KG1 (cell line): ENCODE measurements at places on chromosomes 2 and 18.

- DNase-seq: no peak
Measured at GRCh38 chr2:147760984-147761383, 83.8 kb upstream of the ACVR2A start.

DNA sequence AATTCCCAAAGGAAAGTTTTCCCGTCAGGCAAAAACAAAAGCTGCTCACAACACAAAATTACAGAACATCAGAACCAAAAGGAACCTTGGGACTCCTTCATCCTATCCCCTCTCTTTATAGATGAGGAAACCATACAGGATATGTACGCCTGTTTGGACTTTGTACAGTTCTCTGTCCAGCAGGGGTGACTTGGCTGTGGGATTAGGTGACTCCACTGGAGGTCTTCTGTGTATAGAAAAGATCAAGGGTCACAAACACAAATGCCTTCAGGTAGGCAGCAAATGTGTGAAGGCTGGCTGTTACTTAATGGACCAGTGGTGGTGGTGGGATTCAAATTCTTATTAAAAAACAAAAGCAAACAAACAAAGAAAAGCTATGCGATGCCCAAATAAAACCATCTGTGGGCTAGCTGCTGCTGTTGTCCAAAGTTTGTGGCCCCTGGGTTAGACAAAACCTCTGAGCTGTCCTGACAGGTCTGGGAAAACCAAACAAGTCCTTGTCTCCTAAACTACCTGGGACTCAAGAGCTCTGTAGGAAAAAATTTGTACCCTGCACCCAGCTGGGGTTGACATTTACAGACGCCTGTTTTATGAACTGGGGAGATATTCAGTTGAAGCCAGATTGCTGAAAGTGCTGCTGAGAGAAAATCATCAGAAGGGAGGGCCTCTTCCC, 1.3 kb upstream of the CEP68 start:
- no peak for DNase-seq

DNA sequence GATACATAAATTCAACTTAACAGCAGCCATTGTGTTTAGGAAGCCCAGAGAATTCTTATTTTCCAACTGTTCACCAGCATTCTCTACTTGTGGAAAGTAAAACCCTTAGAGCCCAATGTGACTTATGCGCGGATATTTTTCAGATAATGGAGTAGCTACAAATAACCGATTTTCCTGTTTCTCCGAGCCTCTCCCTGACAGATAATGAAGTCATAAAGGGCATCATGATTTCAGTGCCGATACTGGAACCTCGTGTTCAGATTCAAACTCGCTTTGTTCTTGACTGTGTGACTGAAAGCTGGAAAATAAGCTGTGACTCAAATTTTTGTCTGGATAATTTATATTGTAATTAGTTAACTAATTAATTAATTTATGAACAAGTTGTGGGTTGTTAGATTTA, 228.2 kb downstream of the VAPA start:
- DNase-seq: no peak

GRCh38 chr2:237490009-237490711, 3.1 kb downstream of the MLPH start:
- no peak for DNase-seq

GRCh38 chr2:26187114-26187513, 14.2 kb downstream of the GAREM2 start:
- DNase-seq: no peak

GRCh38 chr2:184834699-184835397, 236.5 kb downstream of the ZNF804A start:
- no peak for DNase-seq

DNA sequence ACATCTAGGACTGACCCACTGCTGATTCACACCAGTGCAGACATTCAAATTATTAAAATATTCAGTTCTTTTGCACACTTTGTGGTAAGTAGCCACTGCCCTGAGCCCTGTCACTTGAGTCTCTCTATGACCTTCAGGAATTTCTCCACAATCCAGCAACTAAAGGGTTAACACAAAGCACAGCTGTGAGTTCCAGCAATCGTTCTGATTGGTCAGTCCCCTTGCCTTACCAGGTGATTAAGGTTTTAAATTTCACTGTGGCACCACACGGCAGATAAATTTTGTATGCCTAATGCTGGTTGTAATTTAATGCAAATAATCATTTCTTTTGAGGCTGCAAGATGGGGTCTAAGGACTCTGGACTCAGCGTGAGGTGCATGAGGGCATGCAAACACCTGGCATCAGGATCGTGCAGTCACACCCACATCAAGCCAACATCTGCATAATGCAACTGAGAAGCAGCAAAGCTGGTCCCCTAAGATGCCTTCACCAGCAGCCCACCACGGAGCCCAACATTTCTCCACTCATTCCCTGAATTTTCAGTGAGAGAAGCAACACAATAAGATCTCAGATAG, 36.6 kb downstream of the SLC14A1 start:
- DNase-seq: no peak

GRCh38 chr2:55311444-55311870, 42.4 kb upstream of the MTIF2 start:
- DNase-seq: no peak

DNA sequence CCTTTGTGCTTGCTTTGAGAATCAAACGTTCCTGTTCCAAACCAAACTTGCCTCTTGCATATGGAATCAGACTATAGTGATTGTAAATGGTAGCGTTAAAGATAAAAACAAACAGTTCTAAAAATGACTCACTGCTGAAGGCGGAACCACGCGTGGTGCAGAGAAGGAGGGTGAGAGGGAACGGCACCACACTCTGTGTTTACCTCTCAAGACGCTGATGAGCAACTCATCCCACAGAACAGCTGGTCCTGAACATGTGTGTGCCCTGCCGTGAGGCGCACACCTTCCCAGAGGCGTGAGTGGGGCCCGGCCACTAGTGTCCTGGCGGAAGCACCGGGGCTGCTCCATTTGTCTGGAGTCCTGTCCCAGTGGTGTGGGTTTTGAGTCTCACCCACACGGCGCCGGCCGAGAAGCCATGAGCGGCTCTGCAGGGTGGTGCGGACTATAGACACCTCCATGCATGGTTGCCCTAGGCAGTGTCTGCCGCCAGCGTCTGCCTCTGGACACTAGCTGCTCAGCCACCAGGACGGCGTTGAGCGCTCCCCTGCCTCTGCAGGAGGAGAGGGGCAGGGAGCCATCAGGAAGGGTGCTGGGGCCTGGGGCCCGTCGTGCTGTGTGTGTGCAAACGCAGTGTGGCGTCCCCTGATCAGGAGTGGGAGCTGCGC, 52.1 kb downstream of the NFATC1 start:
- DNase-seq: no peak

DNA sequence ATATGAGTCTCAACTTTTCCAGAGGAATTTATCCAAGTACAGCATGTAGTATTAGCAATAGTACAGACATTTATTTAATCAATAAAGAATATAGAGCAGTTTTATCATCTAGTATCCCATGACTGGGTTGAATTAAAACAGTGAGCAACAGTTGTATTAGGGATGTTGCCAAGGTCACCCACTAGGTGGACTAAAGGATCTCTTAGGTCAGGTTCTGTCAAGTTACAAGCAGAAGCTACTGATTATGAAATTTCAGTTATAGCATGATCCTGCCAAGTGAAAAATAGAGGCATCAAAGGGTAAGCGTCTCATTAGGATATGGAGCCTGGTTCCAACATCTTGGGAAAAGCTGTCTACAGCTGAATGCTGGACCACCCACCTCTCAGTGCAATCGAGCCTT, 52.1 kb upstream of the LAPTM4A start:
- DNase-seq: no peak

DNA sequence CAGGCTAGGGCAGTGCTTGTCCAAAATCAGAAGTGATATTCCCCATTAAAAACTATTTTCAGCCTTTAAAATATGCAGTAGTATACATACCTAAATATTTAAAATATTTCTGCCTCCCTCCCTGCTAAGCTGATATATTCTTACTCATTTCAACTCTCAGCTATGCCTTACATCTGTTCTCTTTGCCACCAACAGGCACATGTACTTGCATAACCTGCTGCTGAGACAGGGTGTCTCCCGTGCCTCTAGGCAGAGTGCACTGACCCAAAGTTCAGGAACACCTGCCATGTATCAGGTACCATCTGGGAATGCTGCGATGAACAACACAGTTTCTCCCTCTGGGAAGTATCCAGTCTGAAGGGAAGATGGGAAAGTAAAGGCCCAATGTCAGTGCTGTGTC, 91.7 kb downstream of the STK39 start:
- DNase-seq: no peak

DNA sequence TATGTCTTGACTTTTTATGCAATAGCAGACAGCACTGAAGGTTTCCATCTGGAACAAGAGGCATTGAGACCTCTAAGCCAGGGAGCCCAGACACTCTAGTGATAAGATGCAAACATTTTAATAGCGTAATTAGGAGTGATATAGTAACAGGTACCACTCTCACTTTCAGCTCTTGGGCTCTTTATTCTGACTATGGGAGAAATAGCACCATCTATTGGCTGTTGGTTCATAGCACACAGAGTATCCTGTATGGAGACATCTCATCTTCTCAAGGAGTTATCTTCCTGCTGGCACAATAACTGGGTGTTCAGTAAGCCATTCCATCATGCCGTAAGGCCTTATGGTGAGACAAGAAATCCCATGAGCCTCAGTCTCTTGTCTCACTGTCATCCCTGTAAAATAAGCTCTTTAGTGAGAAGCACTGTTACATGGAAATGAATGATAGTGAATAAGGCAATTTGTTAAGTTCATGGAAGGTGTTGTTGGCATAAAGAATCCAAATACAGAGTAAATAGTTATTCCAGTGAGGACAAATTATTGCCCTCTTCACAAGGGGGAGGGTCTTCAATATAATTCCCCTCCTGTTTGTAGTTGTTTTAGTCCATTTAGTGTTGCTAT, 48.3 kb downstream of the THUMPD2 start:
- DNase-seq: no peak

DNA sequence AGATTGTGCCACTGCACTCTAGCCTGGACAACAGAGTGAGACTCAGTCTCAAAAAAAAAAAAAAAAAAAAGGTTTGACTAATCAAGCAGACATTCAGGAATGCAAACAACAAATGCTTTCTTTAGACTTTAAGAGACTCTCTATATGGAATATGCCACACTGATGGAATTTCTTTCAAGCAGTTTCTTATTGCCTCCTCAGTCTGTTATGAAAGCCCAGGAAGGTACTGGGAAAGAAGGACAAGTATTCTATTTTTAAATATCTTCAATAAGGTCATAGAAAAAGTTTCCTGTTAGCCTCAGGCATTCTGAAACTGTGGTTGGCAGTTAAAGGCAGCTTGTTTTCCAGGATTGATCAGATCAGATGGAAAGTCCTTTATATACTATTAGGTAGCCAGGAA, 241.6 kb downstream of the PIK3C3 start:
- no peak for DNase-seq

DNA sequence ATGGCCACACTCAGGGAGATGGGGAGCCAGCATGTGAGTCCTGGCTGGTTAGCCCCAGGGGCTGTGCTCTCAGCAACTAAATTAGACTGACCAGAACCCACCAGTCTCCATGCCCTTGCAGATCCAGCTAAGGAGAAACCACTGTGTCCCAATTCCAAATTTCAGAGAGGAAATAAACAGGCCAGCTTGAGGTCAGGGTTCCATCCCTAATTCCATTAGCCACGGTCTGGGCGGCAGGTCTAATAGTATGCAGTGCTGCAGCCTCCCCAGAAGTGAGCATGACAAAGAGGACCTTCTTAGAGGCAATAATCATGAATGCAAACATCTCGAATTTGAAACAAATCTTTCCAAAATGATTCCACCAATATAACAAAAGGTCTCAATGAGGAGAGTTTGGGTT, 671.2 kb downstream of the BCL11A start:
- DNase-seq: no peak

DNA sequence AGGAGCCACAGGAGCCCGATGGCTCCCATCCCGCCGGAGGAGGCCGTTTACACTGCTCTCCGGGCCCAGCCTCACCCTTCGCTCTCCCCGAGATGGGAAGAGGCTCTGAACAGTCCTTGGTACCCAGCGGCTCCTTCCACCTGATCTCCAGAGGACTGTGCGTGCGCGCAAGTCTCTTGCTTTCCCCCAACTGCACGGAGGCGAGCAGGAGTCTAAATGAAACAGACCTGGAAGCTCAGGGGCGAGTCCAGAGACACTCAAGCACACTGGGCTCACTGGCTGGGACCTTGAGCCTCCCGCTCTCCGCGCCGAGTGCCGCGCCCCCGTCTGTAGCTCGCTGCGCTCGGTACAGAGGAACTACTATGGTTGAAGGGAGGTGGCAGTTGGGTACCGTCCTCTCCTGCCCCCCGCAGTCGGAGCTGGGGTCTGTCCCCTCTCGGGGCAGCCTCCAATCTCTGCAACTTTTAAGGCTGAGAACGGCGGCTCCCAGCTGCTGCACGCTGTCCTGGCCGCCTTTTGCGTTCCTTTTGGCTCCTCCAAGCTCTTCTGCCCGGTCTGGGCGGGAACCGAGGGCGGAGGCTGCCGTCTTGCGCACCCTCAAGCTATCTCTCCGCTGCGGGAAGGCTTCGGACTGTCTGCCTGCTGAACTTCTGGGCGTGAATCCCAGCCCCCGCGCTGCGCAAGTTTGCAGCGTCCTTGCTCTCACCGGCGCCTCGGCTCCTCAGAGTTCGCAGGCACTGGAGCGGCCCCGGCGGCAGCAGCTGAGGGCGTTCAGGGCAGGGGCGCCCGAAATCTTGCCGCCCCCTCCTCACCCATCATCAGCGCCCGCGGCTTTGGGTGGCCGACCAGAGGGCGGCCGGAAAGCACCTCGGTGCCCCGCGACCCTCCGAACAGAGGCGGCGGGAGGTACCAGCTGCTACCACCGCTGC, 491 bp downstream of the ALK start:
- no peak for DNase-seq

DNA sequence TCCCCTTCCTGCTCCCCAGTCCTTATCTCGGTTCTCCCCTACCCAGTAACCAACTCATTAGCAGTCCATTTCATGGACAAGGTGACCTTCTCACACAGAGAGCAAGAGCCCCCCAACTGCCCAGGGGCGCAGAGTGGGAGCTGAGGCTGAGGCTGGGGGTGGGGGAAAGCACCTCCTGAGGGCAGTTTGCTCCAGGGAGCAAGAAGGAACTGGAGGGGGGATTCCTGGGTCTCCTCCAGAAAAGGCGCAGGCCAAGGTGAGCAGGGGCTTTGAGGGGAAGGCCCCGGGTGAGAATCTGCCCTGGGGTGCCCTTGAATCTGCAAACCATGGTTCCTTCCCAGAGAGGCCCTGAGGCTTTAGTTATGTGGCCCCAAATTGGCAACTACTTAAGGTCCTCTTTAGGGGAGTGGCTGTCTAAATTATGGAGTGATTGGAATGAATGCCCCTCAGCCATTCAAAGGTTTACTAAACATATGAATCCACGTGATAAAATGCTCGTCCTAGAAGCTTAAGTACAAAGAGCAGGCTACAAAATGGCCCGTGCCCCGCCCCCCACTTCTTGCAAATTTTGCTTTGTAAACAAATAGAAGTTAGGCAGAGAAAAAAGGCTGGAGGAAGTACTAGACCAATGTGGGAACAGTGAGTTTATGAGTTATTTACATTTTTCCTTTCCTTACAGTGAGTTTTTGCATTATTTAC, 123.5 kb upstream of the HS6ST1 start:
- no peak for DNase-seq

GRCh38 chr2:223366566-223366965, 235.6 kb downstream of the SCG2 start:
- DNase-seq: no peak

- DNase-seq: no peak
Measured at GRCh38 chr18:44912740-44913478, 232.2 kb downstream of the SETBP1 start.

- no peak for DNase-seq
Measured at GRCh38 chr2:56262241-56262640, 78.5 kb downstream of the CCDC85A start.
